ENCODE measurements at places on chromosomes 5 and 9.

- no peak for DNase-seq
These were observed 111.4 kb downstream of the FANCC start for GRCh38 chr9:95206143-95206542.

DNA sequence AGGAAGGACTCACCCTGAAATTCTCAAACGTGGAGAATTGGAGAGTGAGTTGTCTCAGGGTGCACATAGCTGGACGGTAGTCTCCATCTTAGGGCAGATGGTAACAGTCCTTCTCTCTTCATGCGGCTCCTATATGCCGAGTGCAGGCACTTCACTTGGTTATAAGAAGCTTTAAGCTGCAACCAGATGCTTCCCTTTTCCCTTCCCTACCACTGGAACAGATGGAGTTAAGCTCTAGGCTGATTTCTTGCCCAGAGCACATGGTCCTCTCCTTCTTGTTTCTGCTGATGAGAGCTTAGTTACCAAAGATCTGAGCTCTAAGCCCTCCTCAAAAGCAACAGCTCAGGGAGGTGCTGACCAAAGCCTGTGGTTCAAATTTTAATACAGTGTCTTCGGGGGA is 355.7 kb downstream of the ARHGEF28 start:
- DNase-seq = no peak

- no peak for DNase-seq
These were observed 65.5 kb upstream of the TNC start for GRCh38 chr9:115183436-115183835.

GRCh38 chr9:137482094-137482781 is 23.1 kb upstream of the NSMF start:
- DNase-seq = no peak

DNA sequence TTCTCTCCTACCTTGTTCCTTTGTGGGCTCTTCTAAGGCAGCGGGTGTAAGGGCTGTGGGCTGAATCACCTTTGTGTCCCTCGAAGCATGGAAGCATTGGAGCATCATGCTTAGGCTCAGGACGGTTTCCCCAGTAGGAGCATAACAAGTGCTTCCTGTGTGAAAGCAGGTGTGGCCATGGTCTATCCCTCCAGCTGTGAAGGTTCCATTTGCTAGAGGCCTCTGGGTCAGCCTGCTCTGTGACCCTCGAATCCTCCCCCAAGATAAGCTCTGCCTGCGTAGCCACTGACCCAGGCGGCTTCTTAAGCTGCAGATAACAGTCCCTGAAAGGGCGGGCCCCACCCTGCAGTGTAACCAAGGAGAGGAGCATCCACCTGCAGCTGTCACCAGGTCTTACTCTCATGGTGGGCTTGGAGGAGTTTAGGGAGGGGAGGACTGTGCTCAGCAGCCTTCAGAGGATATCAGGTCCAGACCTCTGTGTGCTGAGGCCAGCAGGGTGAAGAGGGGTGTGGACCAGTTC is 8.4 kb upstream of the NDST1 start:
- DNase-seq = no peak

GRCh38 chr5:109743770-109744212 is 54.1 kb downstream of the MAN2A1 start:
- DNase-seq = no peak

GRCh38 chr5:142846406-142846805 is 76.2 kb downstream of the ARHGAP26 start:
- no peak for DNase-seq

GRCh38 chr5:123176224-123176937 is 87.3 kb downstream of the PRDM6 start:
- no peak for DNase-seq

DNA sequence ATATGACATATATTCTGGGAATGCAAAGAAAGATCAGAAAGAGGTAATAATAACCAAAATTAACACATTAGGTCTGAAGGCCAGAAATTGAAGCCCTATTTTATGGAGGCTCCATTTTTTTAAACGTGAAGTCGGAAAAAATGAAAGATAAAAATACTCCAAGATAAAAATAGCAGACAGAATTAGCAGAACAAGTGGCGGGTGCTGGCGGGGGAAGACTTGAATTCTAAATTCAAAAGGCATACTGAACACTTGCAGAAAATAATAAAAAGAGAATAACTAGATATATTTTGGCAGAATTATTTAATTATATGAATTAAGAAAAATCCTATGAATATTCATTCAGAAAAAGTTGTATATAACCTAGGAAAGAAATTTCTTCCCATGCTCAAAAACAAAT is 543.7 kb upstream of the ACO1 start:
- no peak for DNase-seq

- DNase-seq = no peak
These were observed 36.8 kb upstream of the RNF38 start for GRCh38 chr9:36436909-36437308.

DNA sequence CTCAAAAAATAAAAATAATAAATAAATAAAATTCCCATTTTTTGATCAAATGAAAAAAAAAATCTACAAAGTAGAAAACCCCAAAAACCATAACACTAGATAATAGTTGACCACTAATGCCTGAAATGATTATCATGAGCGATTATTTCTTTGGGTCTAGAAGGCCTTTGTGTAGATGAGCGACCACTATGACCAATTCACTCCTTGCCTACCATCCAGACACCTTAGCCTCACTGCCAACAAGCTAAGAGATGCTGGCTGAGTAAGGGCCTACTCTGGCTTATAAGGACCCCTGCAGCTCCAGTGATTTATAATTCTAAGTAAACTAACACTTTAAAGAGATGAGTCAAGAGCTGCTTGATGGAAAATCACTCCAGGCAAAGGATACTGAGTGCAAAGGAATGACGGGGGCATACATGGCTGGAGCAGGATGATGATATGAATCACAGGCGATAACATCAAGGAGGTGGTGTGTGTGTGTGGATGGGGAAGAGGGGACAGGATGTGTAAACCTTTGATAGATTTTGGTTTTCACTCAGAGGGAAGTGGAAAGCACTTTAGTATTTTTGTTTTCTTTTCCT is 4.8 kb upstream of the F2RL1 start:
- DNase-seq = no peak

GRCh38 chr5:57598756-57599155 is 116.1 kb upstream of the ACTBL2 start:
- DNase-seq = no peak

GRCh38 chr9:91055845-91056244 is 254.2 kb downstream of the SYK start:
- DNase-seq = no peak

DNA sequence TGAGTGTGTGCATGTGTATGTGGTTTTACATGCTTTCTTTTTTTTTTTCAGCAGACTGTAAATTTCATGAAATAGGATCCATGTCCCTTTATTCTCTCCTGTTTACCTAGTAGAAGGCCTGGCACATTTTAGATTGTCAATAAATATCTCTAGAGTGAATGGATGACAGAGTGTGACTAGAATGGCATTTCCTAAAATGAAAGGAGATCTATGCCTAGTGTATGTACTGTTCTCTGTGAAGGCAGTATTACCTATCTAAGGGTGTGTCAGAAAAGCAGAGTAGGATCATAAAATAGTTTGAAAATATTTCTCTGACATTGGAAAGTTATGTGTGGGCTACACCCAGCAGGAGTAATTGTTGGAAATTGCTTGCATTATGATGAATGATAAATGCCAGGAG is 1876.0 kb upstream of the C9orf72 start:
- no peak for DNase-seq

DNA sequence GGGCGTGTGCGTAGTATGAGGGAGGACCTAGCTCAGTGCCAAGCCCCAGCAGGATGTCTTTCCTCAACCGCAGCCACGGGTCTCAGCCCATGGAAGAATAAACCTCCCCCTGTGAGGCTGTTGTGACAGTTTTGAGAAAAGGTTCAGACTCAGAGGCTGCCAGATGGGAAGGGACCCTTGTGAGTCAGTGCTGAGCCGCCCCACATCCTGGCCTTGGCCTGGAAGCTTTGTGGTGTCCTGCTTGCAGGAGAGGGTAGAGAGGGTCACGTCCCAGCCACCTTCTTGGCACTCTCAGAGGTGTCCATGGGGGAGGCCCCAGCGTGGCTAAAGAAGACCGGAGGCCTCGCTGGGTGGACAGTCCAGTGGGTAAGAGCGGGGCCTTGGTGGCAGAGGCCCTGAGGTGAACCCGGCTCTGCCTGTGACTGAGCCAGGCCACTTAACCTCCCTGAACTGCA is 2.8 kb downstream of the GRHPR start:
- DNase-seq = no peak

GRCh38 chr9:114311571-114312512 is 11.1 kb upstream of the ORM1 start:
- no peak for DNase-seq

DNA sequence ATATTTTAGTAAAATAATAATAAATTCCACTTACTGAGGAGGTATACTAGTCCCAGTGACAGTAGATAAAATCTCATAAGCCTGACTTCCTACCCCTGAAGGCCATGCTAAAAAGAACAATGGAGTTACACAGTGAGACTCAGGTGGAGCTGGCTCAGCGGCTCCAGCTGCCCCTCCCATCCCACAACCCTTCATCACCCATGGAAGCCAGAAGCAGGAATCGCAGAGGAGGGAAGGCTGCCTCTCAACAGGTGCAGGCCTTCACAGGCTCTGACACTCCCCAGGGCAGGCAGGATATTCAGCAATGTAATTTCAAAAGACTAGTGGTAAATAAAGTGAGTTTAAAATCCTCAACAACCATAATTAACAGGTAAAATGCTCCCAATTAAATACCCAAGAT is 67.5 kb downstream of the FANCC start:
- no peak for DNase-seq

- no peak for DNase-seq
These were observed 1.9 kb upstream of the SLC31A2 start for GRCh38 chr9:113148781-113149510.

DNA sequence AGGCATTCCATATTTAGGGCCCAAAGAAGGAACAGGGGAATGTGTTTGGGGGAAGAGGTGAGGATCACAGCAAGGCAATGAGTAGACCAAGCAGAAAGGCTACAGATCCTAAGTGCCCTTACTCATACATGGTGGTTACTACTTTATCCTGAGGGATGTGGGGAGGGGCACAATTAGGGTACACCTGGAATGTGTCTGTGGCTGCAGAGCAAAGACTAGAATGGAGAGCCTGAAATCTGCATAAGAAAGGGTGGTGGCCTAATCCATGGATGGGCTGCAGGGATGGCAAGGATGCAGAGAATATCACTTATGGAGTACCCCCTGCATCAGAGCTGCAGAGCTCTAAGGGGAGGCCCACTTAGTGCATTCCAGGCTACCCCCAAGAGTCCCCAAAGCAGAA is 352.6 kb upstream of the TRPC7 start:
- no peak for DNase-seq

- DNase-seq = no peak
These were observed 97.0 kb upstream of the COL5A1 start for GRCh38 chr9:134544388-134545214.

DNA sequence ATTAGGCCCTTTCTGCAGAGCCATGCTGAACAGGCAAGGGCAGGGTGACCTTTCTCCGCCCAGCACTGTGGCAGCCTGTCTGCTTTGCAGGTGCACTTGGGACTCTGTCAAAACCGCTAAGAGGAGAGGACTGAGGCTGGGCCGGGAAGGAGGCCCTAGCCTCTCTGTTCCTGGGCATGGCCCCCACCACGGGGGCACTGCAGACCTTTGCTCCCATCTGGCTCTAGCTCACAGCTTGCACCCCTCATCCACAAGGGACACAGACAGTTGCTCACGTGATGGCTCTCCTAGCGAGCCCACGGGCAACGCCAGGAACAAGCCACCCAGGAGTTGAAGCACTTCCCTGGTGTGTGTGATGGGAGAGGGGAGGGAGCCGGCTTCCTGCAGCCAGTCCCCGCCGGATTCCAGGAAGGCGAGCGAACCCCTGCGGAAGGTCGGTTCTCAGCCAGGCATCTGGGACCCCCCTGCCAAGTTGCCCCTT is 43.0 kb upstream of the FCN1 start:
- no peak for DNase-seq

- no peak for DNase-seq
These were observed 41.3 kb upstream of the GARNL3 start for GRCh38 chr9:127223266-127223665.

GRCh38 chr5:116296335-116297072 is 211.7 kb downstream of the COMMD10 start:
- no peak for DNase-seq

DNA sequence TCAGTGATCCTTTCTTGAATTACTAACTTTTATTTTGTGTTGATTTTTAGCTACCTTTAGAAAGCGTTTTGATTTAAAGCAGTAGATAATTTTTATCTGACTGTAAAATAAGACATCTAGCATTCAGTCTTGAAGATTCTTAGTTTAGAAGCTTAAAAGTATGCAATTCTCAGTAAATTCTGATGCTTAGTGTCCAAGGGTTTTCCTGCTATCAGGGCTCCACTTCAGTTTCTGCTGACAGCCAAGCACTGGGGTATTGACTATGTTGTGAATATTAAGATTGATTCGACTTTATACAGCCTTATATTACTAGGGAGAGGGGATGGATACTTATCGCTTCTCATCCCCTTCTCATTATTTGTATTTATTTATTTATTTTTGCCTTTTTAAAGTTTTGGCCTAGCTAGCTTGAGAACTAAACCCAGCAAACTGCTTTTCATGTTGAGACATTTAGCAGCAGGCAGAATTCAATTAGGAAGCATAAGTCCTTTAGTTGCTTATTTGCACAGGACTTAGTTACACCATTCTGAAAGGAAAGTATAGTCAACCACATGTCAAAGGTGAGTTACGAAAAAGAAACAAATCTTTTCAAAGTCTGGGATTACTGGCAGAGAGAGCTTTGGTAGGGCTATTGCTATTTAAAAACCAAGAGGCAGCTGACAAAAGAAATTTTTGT is 2.9 kb downstream of the PBX3 start:
- no peak for DNase-seq

GRCh38 chr5:51181208-51181894 is 201.9 kb upstream of the ISL1 start:
- DNase-seq = no peak

- DNase-seq = no peak
These were observed 51.3 kb downstream of the TMEM167A start for GRCh38 chr5:83025690-83026478.

- no peak for DNase-seq
These were observed 51.7 kb downstream of the RXRA start for GRCh38 chr9:134377976-134378375.

DNA sequence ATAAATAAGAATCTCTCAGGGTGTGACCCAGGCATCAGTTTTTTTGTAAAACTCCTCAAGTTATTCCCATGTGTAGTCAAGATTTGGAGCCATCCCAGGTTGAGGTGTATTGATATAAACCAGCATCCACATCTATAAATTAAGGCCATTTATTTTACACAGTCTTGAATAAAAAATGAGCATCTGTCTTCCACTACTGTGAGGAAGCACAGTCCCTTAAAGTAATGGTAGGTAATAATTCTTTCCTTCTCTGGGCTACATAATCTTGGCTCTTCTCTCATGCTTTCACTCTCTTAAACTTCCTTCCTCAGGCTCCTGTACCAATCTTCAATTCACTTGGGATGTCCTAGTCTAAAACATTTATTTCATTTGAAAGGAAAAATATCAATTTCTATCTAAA is 110.3 kb downstream of the PDE4D start:
- DNase-seq = no peak

Measured in NCI-H1048 (cell line).